ENCODE measurements at places on chromosomes 6 and 20.

- DNase-seq, result no peak
Measured at GRCh38 chr6:2179950-2180349, 65.5 kb downstream of the GMDS start.

GRCh38 chr6:104604685-104605084, 255.0 kb downstream of the HACE1 start:
- no peak for DNase-seq

GRCh38 chr6:156808287-156808686, 31.1 kb downstream of the ARID1B start:
- DNase-seq, result no peak

DNA sequence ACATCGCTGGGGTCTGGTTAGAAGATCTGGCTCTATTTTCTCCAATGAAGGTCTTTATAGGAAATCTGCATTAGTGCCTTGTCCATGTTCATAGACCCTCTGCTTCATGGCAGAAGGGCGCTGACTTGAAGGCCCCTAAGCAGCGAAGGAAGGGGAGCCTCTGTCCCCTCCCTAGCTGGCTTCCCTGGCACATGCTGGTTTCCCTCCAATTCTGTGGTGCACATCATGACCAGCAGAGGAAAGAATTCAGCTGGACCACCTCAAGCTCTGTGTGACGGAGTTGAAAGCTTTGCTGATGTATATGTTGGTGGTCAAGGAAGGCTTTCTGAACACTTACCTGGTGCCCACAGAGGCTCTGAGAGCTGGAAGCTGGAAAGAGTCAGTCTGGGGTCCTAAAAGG, 129.7 kb upstream of the MYLIP start:
- DNase-seq, result no peak

All from PC-3 (cell line).